ENCODE measurements at places on chromosomes 4 and X.

DNA sequence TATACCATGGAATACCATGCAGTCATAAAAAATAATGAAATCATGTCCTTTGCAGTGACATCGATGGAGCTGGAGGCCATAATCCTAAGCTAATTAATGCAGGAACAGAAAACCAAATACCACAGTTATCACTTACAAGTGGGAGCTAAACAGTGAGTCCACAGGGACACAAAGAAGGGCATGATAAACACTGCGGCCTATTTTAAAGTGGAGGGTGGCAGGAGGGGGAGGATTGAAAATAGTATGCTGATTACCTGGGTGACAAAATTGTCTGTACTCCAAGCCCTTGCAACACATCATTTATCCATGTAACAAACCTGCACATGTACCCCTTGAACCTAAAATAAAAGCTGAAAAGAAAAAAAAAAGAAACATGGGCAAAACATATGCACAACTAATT lies 16.7 kb upstream of the SLC9B1 start:
- DNase-seq = no peak

GRCh38 chr4:137106287-137106686 lies 426.0 kb downstream of the PCDH18 start:
- no peak for DNase-seq

DNA sequence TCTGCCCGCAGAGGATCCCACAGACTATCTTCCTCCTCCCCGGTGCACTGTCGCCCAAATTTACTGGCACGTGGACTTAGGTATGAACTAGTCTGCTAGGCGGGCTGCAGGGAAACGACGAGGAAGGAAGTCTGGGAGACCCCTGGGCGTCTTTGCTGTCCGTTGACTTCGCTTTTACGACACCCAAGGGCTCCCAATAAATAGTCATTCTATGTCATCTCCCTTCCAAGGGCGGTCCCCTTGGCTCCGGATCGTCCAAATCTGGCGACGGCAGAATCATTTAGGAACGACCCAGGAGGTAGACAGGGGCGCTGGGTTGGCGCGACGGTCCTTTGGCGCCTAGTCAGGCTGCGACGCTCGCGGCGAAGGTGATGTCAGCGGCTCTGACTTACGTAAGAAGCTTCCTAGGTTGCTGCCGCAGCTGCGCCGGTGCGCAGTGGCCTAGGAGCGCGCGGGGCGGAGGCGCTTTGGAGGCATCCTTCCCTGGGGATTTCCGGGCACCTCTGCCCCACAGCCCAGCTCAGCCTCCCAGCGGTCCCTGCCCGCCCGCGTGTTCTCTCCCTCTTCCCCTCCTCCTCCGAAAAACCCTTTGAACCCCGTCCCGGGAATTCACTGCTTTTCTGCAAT lies 2.2 kb downstream of the NHS start:
- no peak for DNase-seq

GRCh38 chrX:85111347-85111746 lies 107.7 kb downstream of the APOOL start:
- DNase-seq = no peak

DNA sequence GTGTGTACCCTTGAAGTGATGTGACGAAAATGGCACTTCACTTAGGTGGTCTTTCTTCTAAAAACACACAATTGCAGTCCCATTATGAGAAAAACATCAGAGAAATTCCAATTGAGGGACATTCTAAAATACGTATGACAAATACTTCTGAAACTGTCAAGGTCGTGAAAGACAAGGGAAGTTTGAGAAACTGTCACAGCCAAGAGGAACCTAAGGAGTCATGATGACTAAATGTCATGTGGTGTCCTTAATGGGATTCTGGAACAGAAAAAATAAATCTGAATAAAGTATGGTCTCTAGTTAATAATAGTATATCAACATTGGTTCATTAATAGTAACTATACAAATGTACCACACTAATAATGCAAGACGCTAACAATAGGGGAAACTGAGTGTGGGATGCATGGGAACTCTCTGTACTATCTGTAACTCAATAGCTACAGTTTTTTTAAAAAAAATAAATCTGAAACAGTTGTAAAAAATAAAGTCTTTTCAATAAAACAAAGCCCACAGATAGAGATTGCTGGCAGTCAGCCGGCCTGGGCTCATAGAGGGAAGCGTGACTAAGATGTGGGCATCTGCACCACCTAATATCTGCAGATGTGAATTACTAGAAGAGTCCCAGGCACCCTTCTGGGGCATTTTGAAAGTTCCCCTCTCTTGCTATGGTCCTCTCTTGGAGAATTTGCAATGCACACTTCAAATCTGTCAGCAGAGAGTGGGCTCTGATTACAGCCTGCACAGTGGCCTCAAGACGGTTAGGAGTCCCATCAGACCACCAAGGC lies 47.6 kb downstream of the MID1IP1 start:
- DNase-seq = no peak

GRCh38 chrX:153639177-153640044 lies 7.6 kb upstream of the DUSP9 start:
- DNase-seq = no peak

GRCh38 chrX:154730253-154730891 lies 20.5 kb downstream of the GAB3 start:
- no peak for DNase-seq

DNA sequence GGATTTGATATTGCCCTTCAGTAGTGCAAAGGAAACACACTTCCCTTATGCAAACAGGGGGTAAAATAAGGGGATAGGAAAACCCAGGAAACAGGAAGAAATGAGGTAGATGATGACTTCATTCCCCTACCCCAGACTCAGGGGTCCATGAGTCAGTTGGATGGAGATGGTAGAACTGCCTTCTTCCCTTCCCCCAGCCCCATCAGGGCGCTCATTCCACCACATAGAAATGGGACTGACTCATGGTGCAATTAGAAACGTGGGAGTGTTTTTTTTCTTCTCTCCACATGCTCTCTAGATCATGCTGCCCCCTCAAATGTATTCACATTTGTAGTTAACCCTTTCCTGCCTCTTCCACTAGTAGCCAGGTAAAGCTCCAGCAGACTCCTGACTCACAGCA lies 23.1 kb upstream of the ARMCX2 start:
- no peak for DNase-seq

DNA sequence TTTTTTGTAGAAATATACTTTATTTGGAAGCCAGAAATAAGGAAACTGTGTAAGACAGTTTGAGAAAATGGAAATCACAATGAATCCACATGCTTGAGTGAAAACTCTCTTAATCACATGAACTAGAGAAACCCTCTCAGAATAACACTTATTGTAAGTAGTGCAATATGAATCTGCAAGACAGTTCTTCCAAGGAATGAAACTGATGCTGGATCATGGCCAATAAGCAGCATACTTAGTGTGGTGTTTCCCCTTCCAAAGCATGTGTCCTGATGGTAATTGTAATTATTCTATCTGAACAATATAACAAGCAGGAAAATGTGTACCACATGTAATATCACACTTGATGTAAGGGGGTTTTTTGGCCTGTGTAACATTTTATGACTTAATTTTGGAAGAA lies 1870.5 kb upstream of the TENM3 start:
- no peak for DNase-seq

- DNase-seq = no peak
Measured at GRCh38 chrX:69215161-69215875, 50.1 kb upstream of the PJA1 start.

Data from GM13976 (cell line).